Progenitor cell of endocrine pancreas (in vitro differentiated cells): ENCODE measurements at places on chromosomes 16 and 17.
A peak's percentile ranks its signal among the peaks of the same experiment; 100 is the strongest.

GRCh38 chr16:89090669-89091426 lies 2.8 kb upstream of the ACSF3 start:
- H3K4me3 ChIP-seq = no peak overlapping the region
- DNase-seq = no peak

DNA sequence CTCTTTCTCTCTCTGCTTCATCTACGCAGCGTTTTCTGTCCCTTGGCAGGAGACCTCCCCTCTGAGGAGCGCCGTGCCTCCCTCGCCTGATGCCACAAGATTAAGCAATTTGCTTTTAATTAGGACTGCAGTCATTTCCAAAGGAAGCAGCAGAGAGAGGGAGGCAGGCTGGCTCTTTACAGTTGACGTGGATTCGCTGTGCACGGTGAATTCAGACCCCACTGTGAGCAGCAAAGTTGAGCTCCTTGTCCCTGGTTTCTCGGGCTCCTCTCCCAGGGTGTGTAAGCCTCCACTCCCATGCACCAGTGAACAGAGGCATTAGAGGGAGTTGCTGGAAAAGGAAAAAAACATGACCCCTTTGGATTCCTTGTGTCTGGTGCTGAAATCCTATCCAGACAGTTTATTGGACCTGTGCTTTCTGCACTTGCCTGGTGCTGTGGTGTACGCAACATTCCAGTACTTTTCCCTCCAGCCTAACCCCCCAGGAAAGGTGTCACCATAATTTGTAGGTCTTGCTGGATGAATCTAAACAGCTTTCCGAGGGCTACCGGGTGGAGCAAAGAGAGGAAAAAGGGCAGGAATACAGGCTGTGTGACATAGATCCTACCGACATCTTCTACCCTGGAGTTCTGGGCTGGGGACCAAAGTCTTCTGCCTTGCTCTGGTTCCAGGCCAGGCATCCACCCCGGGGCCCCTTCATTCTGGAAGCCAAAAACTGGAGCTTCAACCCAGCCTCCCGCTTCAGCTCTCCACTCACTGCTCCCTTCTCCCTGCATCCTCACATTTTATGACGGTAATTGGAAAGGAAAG lies 171.0 kb downstream of the MAF start:
- no peaks in the 10 kb centered on the region for H3K4me1 ChIP-seq
- no peak for DNase-seq
- no peaks in the 10 kb centered on the region for H3K36me3 ChIP-seq

- H3K4me1 ChIP-seq = peaks cover 13% of the 10 kb centered on the region
- H3K4me3 ChIP-seq = no peak overlapping the region
- peaks cover 54% of the 10 kb centered on the region for H3K27me3 ChIP-seq
- DNase-seq = peak; percentile 4
- no peaks in the 10 kb centered on the region for H3K36me3 ChIP-seq
Observed at GRCh38 chr17:79627184-79627765, 16.4 kb upstream of the RBFOX3 start.

- no peaks in the 10 kb centered on the region for H3K4me1 ChIP-seq
- peaks cover 56% of the 10 kb centered on the region for H3K27me3 ChIP-seq
- no peak overlapping the region for H3K4me3 ChIP-seq
- no peaks in the 10 kb centered on the region for H3K36me3 ChIP-seq
- no peak for DNase-seq
Observed at GRCh38 chr17:77907497-77908461, 50.7 kb upstream of the TNRC6C start.
